ENCODE measurements at places on chromosomes 7 and 10.
A peak's percentile ranks its signal among the peaks of the same experiment; 100 is the strongest.

DNA sequence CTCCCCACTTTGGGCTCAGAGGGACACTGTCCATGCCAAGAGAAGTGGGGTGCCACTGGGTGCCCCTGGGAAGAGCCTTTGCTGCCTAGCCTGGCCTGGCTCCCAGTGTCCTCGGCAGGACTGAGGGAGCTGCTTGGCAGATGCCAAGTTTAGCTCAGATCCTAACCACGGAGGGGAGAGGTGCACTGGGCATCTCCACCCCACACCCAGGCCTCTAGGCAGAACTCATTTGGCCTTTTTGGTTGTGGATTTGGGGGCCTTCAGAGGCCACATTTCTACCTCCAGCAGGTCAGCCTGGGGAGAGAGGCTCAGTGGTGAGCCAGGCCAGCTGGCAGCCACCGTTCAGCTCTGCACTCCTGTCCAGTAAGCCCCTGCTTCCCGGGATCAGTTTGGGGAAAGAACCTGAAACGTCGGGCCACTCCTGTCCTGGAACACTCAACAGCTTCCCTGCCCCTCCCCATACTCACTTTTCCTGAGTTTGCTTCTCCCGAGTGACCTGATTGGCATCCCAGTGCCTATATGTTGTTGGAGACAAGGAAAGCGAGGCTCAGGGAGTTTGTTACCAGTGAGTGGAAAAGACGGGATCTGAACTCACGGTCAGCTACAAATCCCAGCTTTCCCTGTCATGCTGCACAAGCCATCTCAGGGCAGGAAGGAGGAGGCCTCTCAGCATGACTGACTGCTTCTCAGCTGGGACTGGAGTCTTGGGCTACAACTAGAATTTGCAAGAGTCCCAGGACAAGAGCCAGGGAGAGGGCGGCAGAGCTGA, 11.2 kb upstream of the CXCL12 start:
- DNase-seq, result no peak

GRCh38 chr10:17249820-17250219, 21.8 kb downstream of the VIM start:
- peak; percentile 69 for DNase-seq

DNA sequence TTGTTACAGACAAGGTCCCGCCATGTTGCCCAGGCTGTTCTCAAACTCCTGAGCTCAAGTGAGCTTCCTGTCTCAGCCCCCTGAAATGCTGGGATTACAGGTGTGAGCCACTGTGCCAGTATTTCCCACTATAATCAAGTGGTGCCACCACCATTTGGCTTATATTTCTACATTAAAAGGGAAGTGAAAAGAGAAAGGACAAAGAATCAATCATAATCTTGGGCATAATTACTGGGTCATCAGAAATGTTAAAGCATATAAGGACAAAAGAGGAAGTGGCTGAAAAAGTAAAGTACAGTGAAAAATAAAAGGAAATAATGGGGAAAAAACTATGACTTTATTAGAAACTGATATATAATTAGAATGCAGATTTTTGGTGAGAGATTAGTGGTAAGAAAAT, 25.7 kb upstream of the ENTPD1 start:
- no peak for DNase-seq

DNA sequence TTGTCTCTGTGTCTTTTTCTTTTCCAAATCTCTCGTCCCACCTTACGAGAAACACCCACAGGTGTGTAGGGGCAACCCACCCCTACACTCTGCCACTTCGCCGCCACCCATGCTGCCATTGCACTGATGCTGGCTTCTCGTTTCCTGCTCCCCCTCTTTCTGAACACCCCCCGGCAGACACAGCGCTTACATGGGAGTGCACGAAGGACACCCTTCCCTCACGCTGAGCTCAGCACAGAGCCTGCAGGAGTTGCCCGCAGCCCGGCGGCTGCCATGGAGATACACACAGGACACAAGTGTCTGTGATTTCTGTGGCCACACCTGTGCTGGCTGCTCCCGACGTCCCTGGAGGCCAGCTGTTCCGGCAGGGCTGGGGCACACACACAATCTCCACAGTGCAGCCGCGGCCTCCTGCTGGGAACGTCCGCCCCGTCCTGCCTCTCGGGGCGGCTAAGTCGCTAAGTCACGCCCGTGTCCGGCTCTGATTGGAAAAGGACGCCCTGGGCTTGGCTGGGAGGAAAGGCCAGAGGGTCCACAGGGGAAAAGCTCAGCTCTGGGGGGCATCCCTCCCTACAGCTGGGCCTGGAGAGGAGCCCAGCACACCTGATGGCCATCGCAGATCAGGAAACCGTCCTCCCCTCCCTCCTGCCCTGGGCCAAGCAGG, 349.8 kb downstream of the PTPRN2 start:
- DNase-seq, result no peak

GRCh38 chr10:48241332-48241731, 33.2 kb downstream of the FRMPD2 start:
- no peak for DNase-seq

- peak; percentile 87 for DNase-seq
Observed at GRCh38 chr10:110530131-110530831, 32.6 kb downstream of the DUSP5 start.

DNA sequence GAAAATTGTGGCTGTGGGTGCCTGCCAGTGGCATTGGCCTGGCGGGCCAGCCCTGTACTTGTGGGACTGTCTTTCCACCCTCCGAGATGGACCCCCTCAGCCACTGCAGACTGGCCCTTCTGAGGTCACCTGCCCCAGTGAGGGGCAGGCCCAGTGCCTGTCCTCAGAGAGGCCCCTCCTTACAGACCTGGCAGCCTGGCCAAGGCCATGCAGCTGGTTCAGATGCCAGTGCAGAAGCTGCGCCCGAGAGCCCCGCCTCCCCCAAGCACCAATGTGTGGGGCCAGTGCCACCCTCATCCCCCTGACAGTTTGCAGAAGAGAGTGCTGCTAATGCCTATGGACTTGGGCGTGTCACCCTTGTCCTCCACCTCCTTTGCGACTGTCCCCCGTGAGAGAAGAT, 10.0 kb downstream of the ZNF316 start:
- DNase-seq, result no peak

DNA sequence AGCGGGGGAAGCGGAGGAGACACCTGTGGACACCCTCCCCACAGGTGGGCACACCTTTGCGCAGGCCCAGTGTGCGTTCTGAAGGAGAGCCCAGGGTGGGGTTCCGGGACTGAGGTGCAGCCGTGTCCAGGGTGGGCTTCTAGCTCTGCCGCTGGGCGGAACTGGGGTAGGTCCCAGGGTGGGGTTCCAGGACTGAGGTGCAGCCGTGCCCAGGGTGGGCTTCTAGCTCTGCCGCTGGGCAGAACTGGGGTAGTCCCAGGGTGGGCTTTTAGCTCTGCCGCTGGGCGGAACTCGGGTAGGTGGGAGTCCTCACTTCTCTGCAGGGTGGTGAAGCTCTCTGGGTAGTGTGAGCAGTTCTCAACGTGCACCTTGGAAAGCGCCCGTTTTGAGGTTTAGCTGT, 78.7 kb downstream of the DNAJB6 start:
- DNase-seq, result no peak

DNA sequence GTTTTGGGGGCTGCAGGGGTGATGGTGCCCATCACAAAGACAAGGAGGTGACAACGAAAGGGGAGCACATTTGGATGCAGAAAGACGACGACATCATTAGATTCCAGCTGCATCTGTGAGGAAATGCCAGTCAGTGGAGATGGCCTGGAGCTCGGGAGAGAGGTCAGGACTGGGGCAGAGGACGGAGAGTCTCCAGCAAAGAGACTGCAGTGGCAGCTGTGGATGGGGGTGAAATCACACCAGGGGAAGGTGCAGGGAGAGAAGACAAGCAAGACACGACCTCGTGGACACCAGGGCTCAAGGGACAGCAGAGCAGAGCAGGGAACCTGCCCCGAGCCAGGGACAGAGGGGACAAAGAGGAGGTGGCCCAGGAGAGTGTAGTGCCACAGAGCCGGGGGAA, 203.4 kb downstream of the PRPF18 start:
- DNase-seq, result no peak

- no peak for DNase-seq
Observed at GRCh38 chr7:127912901-127913300, 118.3 kb downstream of the LRRC4 start.

- DNase-seq, result peak; percentile 52
Observed at GRCh38 chr7:105580022-105580740, 1.1 kb downstream of the EFCAB10 start.

DNA sequence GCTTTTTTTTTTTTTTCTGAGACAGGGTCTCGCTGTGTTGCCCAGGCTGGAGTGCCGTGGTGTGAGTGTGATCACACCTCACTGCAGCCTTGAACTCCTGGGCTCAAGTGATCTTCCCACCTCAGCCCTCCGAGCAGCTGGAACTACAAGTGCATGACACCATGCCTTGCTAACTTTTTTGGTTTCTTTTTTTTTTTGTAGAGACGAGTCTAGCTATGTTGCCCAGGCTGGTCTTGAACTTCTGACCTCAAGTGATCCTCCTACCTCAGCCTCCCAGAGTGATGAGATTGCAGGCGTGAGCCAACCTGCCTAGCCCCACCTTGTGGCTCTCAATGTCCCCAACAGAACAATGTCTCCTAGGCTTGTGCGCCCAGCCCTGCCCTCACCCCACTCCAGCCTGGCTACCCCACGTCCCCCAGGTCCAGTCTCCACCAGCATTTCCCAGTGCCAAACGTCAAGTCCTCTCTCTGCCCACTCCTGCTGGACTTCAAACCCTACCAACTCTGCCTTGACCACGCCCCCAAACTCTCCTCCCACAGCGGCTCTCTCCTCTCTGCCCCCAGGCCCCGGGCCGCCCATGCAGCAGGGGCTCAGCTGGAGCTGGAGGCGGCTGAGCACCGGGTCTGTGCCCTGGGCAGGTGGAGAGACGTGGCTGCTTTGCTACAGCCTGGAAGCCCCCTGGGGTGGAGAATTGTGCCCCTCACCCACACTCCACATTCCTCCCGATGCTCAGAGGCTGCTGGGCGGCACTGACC, 18.9 kb downstream of the BHLHA15 start:
- no peak for DNase-seq

- no peak for DNase-seq
Observed at GRCh38 chr7:151482883-151483710, 36.6 kb downstream of the RHEB start.

DNA sequence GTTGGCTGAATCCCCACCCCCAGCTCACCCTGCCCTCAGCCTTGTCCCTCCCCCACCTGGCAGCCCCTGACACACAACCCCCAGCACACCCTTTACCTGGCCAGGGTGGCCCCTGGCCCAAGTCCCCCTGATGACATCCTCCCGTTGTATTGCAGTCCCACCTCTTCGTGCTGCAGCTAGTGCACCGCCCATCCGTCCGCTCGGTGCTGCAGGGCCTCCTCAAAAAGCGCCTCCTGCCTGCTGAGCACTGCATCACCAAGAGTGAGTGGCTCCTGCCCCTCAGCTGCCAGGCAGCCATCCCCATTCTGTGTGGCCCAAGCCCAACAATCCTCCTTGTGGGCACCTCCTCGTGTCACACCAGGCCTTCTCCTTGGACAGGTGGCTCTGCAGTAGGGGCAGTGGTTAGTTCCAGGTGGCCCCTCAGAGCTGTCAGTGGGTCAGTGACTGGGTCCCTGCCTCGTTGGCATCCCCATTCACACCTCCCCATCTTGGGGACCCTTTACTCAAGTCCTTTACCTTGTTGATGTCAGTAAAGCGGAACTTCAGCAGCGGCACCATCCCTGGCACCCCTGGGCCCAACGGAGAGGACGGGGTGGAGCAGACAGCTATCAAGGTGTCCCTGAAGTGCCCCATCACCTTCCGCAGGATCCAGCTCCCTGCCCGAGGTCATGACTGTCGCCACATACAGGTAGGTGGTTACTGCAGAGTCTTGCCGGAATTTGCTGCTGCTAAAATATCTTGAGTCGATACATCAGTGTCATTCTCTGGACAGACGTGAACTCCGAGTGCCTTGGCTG, 14.3 kb downstream of the ZMIZ2 start:
- no peak for DNase-seq

GRCh38 chr7:29926216-29926615, 63.4 kb downstream of the SCRN1 start:
- no peak for DNase-seq

GRCh38 chr10:99234041-99234790, 1.4 kb downstream of the HPSE2 start:
- peak; percentile 56 for DNase-seq

DNA sequence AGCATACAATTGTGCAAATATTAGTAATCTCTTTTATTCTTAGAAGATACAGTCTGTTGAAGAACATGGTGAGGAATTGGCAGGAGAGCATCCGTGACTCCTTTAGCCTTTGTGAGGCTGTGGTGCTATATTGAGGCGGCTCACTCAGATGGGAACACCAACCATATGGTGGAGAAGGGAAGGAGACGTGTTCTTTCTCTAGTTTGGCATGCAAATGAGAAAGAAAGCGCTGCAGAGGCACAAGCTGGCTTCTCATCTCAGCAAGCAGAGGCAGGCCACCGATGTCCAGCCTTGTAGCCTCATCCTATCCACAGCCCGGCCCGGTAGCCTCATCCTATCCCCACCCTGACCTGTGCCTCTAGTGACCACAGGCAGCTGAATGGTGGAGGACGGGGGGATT, 288.3 kb downstream of the CAMK1D start:
- DNase-seq, result no peak

DNA sequence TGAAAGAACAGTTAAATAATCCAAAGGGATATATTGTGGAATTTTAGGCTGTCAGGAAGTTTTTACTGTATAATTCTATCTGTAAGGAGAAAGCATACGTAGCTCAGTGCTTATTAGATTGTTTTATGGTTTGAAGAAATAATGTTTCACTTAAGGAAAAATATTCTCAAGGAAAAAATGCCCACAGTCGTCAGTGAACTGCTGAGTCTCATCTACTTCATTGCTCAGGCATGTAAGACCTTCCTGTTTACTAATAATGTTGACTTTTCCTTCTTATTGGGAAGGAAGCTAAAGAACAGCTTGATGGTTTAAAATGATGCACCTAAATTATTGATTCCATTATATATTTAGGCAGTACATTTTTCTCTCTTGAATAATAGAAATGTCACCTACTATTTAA, 304.2 kb downstream of the SDK1 start:
- DNase-seq, result peak; percentile 31

DNA sequence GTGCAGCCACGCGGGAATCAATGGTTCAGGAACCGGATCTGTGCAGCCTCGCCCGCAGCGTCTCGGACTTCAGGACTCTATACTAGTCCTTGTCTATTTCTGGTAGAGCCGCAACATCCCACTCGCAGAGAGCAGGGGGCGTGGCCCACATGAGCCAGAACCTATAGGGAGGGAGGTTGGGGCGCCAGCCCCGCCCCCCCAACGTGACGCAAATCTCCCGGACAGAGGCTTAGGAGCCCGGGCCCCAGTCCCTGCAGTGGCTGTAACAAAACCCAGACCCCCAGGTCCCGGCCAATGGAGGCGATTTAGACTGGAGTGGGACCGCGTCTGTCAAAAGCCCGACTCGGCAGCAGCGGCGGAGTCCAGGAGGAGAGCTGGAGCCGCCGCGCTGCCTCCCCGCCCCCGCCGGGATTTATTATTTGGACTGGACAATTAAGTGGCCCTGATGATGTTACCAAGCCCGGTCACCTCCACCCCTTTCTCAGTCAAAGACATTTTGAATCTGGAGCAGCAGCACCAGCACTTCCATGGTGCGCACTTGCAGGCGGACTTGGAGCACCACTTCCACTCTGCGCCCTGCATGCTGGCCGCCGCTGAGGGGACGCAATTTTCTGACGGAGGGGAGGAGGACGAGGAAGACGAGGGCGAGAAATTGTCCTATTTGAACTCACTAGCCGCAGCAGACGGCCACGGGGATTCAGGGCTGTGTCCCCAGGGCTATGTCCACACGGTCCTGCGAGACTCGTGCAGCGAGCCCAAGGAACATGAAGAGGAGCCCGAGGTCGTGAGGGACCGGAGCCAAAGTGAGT, at the start of gene NKX2-3:
TSS of gene NKX2-3 (plus strand) at position 256 of the 809 bp plus-strand sequence. CDS start at position 446, 190 bp downstream.
- peak; percentile 63 for DNase-seq

GRCh38 chr7:144827621-144828020, 8.2 kb downstream of the TPK1 start:
- DNase-seq, result no peak

GRCh38 chr7:86963599-86964230, 95.7 kb downstream of the ELAPOR2 start:
- DNase-seq, result no peak

- DNase-seq, result peak; percentile 95
Observed at GRCh38 chr7:158821171-158822031, 7.9 kb downstream of the ESYT2 start.
